ENCODE measurements at places on chromosomes 11 and 22. TPM values are rescaled to one million over a fixed set of nuclear protein-coding genes. Genes with fewer than 3 reads are reported as not detected.

Gene EMSY
- 15.4 TPM for total RNA-seq

Gene ANO1
- 0.13 TPM for total RNA-seq

Gene PRG2
- total RNA-seq: 0.25 TPM

Gene SYCE3
- not detected for total RNA-seq

Gene EFEMP2
- 26.1 TPM for total RNA-seq

Gene SEZ6L
- total RNA-seq: not detected

Gene SCO2
- 1.8 TPM for total RNA-seq

Measured in bladder microvascular endothelial cell (primary cell).